ENCODE measurements at places on chromosomes 6 and 20. TPM values are rescaled to one million over a fixed set of nuclear protein-coding genes. Genes with fewer than 3 reads are reported as not detected.

DNA sequence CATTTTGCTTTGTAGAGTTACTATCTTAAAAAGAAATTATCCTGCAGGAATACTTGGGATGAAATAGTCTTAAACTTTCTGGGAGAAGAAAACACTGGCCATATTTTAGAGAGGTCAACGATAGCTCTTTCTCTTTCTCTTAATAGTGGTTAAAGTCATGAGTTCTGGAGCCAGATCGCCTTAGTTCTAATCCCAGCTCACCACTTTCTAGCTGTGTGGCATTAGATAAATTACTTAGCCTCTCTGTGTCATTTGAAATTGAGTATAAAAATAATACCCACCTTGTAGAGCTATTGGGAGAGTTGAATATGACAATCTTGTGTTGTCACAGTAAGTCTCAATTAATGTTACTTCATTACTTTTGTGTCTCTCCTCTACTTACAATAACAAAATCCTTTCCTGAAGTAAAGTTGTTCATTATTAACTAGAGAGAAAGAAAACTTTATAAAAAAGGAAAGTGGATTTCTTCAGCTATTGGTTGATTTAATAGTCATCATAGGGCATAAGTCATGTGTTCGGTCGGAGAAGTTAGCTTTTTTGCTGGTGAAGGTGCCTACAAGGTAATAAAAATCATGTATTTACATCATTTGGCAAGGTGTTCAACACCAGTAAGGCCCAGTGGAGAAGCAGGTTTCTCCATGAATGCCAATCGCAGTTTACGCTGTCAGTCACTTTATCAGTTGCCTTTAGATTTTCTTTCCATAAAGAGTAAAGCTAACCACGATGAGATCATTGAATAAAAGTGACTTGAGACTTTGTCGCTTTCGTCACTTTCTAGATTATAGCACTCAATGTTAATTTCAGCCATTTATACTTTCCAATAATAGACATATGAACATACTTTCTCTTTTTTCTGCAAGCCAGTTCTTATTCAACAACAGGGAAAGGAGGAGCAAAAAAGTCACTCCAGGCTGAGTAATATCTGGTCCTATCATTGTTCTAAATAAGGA, 2.0 kb downstream of the NEDD9 start:
- DNase-seq: no peak

DNA sequence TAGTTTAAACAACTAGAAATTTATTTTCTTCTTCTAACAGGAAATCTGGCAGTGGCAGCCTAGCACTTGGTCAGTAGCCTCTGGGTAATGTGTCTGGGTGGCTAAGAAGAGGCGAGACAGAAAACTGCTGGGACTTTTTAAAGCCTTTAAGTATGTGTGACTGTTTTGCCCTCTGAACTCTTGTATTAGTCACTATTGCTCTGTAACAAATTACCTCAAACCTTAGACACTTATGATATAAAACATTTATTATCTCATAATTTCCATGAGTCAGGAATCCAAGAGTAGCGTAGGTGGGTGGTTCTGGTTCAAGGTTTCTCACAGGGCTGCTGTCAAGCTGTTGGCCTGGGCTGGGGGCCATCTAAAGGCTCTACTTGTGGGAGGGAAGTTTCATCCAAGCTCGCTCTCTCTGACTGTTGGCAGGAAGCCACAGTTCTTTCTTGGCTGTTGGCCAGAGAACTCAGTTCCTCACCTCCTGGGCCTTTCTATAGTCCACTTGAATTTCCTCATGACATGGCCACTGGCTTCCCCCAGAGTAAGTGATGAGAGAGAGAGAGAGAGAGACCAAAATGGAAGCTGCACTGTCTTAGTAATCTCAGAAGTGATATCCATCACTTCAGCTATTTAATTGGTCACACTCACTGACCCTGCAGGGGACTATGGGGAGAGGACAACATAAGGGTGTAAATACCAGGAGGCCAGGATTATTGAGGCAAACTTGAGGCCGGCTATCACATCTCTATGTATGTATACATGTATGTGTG, 17.4 kb upstream of the TBC1D22B start:
- DNase-seq: peak; percentile 83

GRCh38 chr20:48949304-48950170, 28.0 kb downstream of the ARFGEF2 start:
- no peak for DNase-seq

- no peak for DNase-seq
Observed at GRCh38 chr20:22341508-22341907, 242.9 kb downstream of the FOXA2 start.

Gene BMP7
- polyA plus RNA-seq: 0.36 TPM

GRCh38 chr6:25301362-25301761, 22.2 kb downstream of the CARMIL1 start:
- no peak for DNase-seq

- DNase-seq: no peak
Observed at GRCh38 chr20:21182832-21183563, 57.1 kb downstream of the KIZ start.
